ENCODE measurements at places on chromosomes 2 and 18. TPM values are rescaled to one million over a fixed set of nuclear protein-coding genes. Genes with fewer than 3 reads are reported as not detected.

NTSR2 gene
- total RNA-seq, result 1.1 TPM

ALPP gene
- not detected for total RNA-seq

- H3K4me1 ChIP-seq, result no peaks in the 10 kb centered on the region
- H3K27me3 ChIP-seq, result no peaks in the 10 kb centered on the region
- DNase-seq, result peak; percentile 49
- no peak overlapping the region for H3K4me3 ChIP-seq
- no peak overlapping the region for H3K27ac ChIP-seq
- H3K36me3 ChIP-seq, result no peaks in the 10 kb centered on the region
These were observed 10.6 kb downstream of the MC5R start for GRCh38 chr18:13834496-13835015.

DNA sequence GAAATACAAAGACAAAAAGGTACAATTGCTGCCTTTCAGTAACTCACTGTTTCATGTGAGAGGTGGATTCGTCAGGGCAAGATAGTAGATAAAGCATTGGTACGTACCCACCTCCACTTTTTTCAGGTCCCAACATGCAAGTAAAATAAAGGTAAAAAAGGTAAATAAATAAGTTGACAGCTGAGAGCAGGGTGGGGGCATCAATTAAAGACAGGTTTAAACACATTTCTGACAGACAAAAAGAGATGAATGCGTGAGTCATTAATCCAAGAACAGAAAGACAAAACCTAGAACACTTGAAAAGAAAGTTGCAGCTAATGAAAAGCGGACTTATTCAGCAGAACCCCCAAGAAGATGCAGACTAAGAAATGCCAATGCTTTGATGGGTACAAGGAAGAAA is 979.6 kb upstream of the CDH2 start:
- no peaks in the 10 kb centered on the region for H3K27me3 ChIP-seq
- H3K4me3 ChIP-seq, result no peak overlapping the region
- no peaks in the 10 kb centered on the region for H3K36me3 ChIP-seq
- no peaks in the 10 kb centered on the region for H3K4me1 ChIP-seq

INPP4A gene
- total RNA-seq, result 31.2 TPM

KCNJ3 gene
- total RNA-seq, result 2.9 TPM

CNTNAP5 gene
- 32.9 TPM for total RNA-seq

DNA sequence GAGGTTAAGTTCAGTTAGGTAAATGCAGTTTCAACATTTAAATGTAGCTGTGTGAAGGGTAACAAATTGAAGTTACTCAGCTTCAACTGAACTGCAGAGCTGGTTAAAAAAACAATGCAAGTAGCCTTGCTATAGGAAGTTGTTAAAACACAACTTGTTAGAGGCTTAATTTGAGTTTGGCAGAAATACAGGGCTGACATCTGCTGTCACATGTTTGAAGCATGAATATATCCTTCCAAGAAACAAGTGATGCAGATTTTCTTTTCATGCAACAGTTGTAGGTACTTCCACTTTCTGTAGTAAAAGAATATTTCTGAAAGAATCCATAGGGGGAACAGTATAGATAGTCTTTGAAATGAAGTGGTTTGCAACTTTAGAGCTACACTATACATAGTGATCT is 208.7 kb upstream of the RASGRP3 start:
- H3K36me3 ChIP-seq, result peaks cover 13% of the 10 kb centered on the region
- H3K4me1 ChIP-seq, result no peaks in the 10 kb centered on the region
- H3K27me3 ChIP-seq, result no peaks in the 10 kb centered on the region
- no peak for DNase-seq
- H3K4me3 ChIP-seq, result no peak overlapping the region

GRCh38 chr2:215680605-215681598 is 245.0 kb upstream of the FN1 start:
- peak; percentile 68 for DNase-seq
- no peaks in the 10 kb centered on the region for H3K36me3 ChIP-seq
- no peaks in the 10 kb centered on the region for H3K27me3 ChIP-seq

- H3K36me3 ChIP-seq, result no peaks in the 10 kb centered on the region
- DNase-seq, result no peak
- no peak overlapping the region for H3K4me3 ChIP-seq
- H3K27ac ChIP-seq, result no peak overlapping the region
- no peaks in the 10 kb centered on the region for H3K4me1 ChIP-seq
These were observed 217.0 kb upstream of the ZNF521 start for GRCh38 chr18:25568986-25569385.

DNA sequence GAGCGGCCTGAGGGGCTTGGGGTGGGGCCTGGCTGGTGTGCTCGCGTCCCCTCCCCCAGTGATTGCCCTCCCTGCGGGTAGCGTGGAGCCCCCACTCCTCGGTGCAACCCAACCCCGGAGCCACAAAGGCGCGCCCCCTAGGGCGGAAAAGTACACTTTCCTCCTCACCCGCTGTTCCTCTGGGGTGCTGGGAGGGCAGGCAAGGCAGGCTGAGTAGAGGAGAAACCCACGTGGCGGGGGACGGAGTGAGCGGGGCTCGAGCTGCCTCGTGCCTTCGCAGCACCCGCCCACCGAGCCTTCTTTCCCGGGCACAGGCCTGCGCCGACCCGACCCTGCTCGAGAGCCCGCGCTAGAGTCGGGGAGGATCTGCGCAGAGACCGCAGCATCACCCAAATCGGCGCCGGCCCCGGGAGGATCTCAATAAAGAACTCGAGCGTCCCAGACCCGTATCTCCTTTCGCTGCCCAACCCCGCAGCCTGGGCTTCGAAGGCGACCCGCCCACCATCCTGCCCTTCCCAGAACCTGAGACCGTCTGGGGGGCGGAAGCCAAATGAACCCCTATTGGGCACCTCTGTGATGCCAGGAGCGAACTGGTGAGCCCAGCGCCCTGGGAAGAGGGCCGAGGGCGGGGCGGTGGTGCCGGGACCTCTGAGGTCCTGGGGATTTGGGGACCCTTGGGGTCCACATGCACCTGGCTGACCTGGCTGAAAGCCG is 1.5 kb downstream of the UCN start:
- peaks cover 41% of the 10 kb centered on the region for H3K27me3 ChIP-seq
- H3K36me3 ChIP-seq, result peaks cover 17% of the 10 kb centered on the region
- H3K4me1 ChIP-seq, result peaks cover 31% of the 10 kb centered on the region
- H3K4me3 ChIP-seq, result no peak overlapping the region

GRCh38 chr2:207176247-207176646 is 10.5 kb upstream of the KLF7 start:
- no peaks in the 10 kb centered on the region for H3K36me3 ChIP-seq
- H3K4me3 ChIP-seq, result no peak overlapping the region
- no peak for DNase-seq
- no peaks in the 10 kb centered on the region for H3K27me3 ChIP-seq
- no peak overlapping the region for H3K27ac ChIP-seq

- H3K36me3 ChIP-seq, result no peaks in the 10 kb centered on the region
- H3K27ac ChIP-seq, result no peak overlapping the region
These were observed 300.1 kb downstream of the NDUFA10 start for GRCh38 chr2:239724851-239725550.

DNA sequence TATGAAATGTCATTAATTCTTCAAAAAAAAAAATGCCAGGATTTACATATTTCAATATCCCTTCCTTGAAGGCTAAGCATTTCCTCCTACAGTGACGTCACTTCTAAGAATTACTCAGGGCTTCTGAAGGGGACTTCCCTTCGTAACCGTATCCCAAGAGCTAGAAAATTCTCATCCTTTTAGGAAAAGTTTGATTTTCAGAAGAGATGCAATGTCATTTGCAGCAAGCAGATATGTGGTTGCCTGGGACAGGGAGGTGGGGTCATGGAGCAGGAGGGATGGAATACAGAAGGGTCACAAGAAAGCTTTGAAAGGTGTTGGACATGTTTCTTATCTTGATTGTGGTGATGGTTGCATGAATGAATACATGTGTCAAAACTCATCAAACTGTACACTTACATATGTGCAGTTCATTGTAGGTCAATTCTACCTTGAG is 97.0 kb upstream of the ATL2 start:
- no peak overlapping the region for H3K4me3 ChIP-seq
- H3K4me1 ChIP-seq, result peaks cover 6% of the 10 kb centered on the region
- no peak for DNase-seq
- no peaks in the 10 kb centered on the region for H3K27me3 ChIP-seq

ARID5A gene
- 5.2 TPM for total RNA-seq

DNA sequence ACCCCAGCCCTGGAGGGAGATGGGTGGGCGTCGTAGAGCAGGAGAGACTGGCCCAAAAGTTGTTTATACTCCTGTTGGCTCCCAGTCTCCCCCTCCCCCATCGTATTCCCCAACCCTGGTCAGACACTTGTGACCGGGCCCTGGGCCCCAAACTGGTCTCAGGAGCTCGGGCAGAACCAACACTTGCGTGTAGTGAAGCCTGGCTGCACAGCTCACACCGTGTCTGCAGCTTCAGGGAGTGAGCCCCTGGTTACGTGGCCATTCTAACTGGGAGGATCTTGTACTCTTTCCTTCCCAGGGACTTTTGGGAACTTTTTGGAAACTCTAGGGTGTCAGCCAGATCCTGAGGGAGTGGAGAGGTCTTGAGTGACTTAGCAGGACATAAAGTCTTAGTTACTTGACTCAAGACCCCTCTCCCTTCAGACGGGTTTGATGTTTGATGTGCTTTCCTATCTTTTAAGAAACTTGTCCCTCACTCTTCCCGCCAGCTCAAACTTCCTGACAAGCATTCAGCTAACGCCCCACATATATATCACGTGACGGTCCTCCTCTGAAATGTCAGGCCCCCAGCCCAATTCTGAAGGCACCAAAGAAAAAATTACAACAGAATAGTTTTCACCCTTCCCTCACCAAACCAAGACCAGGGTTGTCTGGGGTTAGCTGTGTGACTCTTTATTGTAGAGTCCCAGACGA is 2.3 kb downstream of the PKDCC start:
- no peak for DNase-seq
- H3K27me3 ChIP-seq, result peaks cover 2% of the 10 kb centered on the region
- H3K27ac ChIP-seq, result peak overlapping the region; percentile 79
- peaks cover 71% of the 10 kb centered on the region for H3K4me1 ChIP-seq

CMPK2 gene
- 7.3 TPM for total RNA-seq

- no peak for DNase-seq
- no peaks in the 10 kb centered on the region for H3K27me3 ChIP-seq
- H3K36me3 ChIP-seq, result no peaks in the 10 kb centered on the region
These were observed 80.8 kb downstream of the LCLAT1 start for GRCh38 chr2:30527859-30528258.

GRCh38 chr2:136014411-136014810 is 29.0 kb upstream of the DARS1 start:
- H3K36me3 ChIP-seq, result no peaks in the 10 kb centered on the region
- no peaks in the 10 kb centered on the region for H3K27me3 ChIP-seq
- no peak for DNase-seq
- peaks cover 11% of the 10 kb centered on the region for H3K4me1 ChIP-seq
- H3K27ac ChIP-seq, result peak overlapping the region; percentile 55
- H3K4me3 ChIP-seq, result no peak overlapping the region

- DNase-seq, result no peak
- H3K4me1 ChIP-seq, result no peaks in the 10 kb centered on the region
- no peak overlapping the region for H3K4me3 ChIP-seq
- peaks cover 8% of the 10 kb centered on the region for H3K27me3 ChIP-seq
- H3K27ac ChIP-seq, result no peak overlapping the region
These were observed 142.9 kb downstream of the BCL11A start for GRCh38 chr2:60410456-60411146.

AGXT gene
- not detected for total RNA-seq

- no peak overlapping the region for H3K27ac ChIP-seq
- no peaks in the 10 kb centered on the region for H3K4me1 ChIP-seq
- no peaks in the 10 kb centered on the region for H3K36me3 ChIP-seq
- no peak for DNase-seq
- no peak overlapping the region for H3K4me3 ChIP-seq
These were observed 29.4 kb downstream of the CERKL start for GRCh38 chr2:181627545-181627944.
